Natural killer cell (primary cell): ENCODE measurements at places on chromosomes 3 and 15. TPM values are rescaled to one million over a fixed set of nuclear protein-coding genes. Genes with fewer than 3 reads are reported as not detected.

C3orf22 gene
- total RNA-seq: not detected

TGM4 gene
- not detected for total RNA-seq

TMEM115 gene
- 22.7 TPM for total RNA-seq

CTNNB1 gene
- total RNA-seq: 258 TPM

NANOGP8 gene
- not detected for total RNA-seq

SERINC4 gene
- not detected for total RNA-seq

DNA sequence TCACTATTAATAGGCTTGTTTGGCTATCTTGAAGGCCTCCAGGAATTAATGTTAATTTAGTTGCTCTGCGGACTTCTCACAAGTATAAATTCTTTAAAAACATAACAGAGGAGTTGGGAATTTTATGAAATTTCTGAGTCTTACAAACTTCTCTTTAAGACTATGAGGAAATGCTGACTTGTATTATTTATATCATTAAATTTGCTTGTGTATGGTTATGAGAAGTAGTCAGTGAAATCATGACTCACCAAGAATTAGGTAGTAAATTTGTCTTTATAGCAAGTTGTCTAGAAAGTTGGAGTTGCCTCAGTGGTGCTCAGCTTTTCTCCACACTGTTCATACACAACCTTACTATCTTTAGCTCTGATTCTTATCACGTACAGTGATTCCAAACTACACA, 26.5 kb downstream of the PHLDB2 start:
- H3K4me3 ChIP-seq: no peak overlapping the region
- peaks cover 3% of the 10 kb centered on the region for H3K4me1 ChIP-seq
- no peaks in the 10 kb centered on the region for H3K27me3 ChIP-seq
- no peak for DNase-seq

GRCh38 chr15:53165988-53166683, 376.0 kb upstream of the ONECUT1 start:
- H3K27ac ChIP-seq: no peak overlapping the region
- H3K27me3 ChIP-seq: no peaks in the 10 kb centered on the region
- H3K4me1 ChIP-seq: no peaks in the 10 kb centered on the region

- H3K36me3 ChIP-seq: no peaks in the 10 kb centered on the region
- DNase-seq: no peak
- no peak overlapping the region for H3K4me3 ChIP-seq
- no peaks in the 10 kb centered on the region for H3K4me1 ChIP-seq
Measured at GRCh38 chr3:42706721-42707619, 4.4 kb upstream of the HHATL start.

DNA sequence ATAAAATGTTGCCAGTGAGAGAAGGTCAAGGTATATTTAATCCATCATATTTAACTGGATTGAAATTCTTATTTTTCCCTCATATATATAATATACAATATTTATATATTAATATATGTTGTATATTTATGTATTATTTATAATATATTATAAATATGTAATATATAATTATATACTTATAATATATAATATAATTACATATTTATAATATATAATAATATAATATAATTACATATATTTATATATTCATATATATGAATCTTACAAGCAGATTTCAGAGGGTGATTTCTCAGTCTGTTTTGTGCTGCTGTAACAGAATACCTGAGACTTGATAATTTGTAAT, 52.7 kb upstream of the TLE3 start:
- H3K27me3 ChIP-seq: peaks cover 3% of the 10 kb centered on the region
- no peak overlapping the region for H3K27ac ChIP-seq
- DNase-seq: no peak

- no peak overlapping the region for H3K27ac ChIP-seq
- no peaks in the 10 kb centered on the region for H3K36me3 ChIP-seq
- no peak overlapping the region for H3K4me3 ChIP-seq
- H3K27me3 ChIP-seq: no peaks in the 10 kb centered on the region
Measured at GRCh38 chr15:29747837-29748417, 74.3 kb downstream of the TJP1 start.

DNA sequence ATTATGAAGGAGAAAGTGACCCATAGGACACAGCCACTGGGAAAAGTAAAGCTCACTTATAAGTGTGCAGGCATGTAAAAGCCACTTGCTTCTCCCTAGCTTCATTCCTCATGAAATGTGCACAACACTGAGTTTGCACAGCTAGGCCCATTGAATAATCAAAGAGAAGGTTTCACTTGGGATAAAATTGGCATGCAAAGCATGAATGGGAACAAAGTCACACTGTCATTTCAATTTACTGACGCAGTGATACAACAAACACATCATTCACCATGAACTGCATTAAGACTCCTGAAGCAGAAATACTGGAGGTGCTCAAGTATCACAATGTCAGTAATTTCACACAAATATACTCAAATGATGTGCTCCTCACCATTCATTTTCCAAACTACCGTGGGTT, 61.1 kb downstream of the KCNMB2 start:
- no peaks in the 10 kb centered on the region for H3K4me1 ChIP-seq
- no peaks in the 10 kb centered on the region for H3K27me3 ChIP-seq
- no peak overlapping the region for H3K27ac ChIP-seq
- H3K4me3 ChIP-seq: no peak overlapping the region
- no peaks in the 10 kb centered on the region for H3K36me3 ChIP-seq

DNA sequence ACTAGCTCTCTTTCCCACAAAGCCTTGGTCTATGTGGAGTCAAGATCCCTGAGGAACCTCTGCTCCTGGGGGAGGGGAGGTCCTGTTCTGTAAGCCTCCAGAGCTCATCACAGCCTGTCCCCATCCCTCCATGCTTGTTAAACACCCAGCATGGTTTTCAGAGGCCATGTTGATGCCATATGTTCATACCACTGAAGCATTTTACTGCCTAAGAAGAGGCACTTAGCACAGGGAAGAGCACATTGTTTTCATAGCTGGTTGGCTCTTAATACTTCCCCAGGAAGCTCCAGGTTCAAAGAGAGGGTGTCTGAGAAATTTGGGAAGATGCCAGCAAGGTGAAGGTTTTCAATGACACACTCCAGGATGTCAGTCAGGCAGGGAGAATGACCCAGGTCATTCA, 25.6 kb downstream of the CPNE4 start:
- no peaks in the 10 kb centered on the region for H3K4me1 ChIP-seq
- H3K36me3 ChIP-seq: no peaks in the 10 kb centered on the region
- no peak for DNase-seq
- H3K27me3 ChIP-seq: no peaks in the 10 kb centered on the region
- no peak overlapping the region for H3K27ac ChIP-seq

DNA sequence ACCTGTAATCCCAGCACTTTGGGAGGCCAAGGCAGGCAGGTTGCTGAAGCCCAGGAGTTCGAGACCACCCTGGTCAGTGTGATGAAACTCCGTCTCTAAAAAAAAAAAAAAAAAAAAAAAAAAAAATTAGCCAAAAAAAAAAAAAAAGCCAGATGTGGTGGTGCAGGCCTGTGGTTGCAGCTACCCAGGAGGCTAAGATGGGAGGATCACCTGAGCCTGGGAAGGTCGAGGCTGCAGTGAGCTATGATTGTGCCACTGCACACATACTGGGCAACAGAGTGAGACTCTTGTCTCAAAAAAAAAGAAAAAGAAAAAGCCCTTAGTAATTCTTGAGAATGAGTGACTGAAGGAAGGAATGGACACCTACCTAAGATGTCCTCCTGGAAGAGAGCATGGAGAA, 105.1 kb downstream of the VGLL4 start:
- DNase-seq: no peak
- H3K36me3 ChIP-seq: no peaks in the 10 kb centered on the region
- H3K4me3 ChIP-seq: no peak overlapping the region
- H3K27me3 ChIP-seq: no peaks in the 10 kb centered on the region
- H3K27ac ChIP-seq: no peak overlapping the region
- H3K4me1 ChIP-seq: no peaks in the 10 kb centered on the region

GRCh38 chr3:61724183-61724582, 162.8 kb downstream of the PTPRG start:
- no peak overlapping the region for H3K27ac ChIP-seq
- H3K27me3 ChIP-seq: no peaks in the 10 kb centered on the region
- H3K4me3 ChIP-seq: no peak overlapping the region
- DNase-seq: no peak

- H3K4me3 ChIP-seq: no peak overlapping the region
- H3K27me3 ChIP-seq: no peaks in the 10 kb centered on the region
- no peak for DNase-seq
- H3K36me3 ChIP-seq: no peaks in the 10 kb centered on the region
- peaks cover 4% of the 10 kb centered on the region for H3K4me1 ChIP-seq
Measured at GRCh38 chr3:113985541-113985940, 37.7 kb downstream of the ZDHHC23 start.

GRCh38 chr3:23041918-23042696, 161.0 kb upstream of the UBE2E2 start:
- H3K4me3 ChIP-seq: no peak overlapping the region
- no peak overlapping the region for H3K27ac ChIP-seq
- no peaks in the 10 kb centered on the region for H3K4me1 ChIP-seq

GRCh38 chr15:42220216-42220615, 12.1 kb upstream of the VPS39 start:
- peaks cover 64% of the 10 kb centered on the region for H3K36me3 ChIP-seq
- no peak for DNase-seq
- no peaks in the 10 kb centered on the region for H3K27me3 ChIP-seq
- H3K4me3 ChIP-seq: no peak overlapping the region
- no peaks in the 10 kb centered on the region for H3K4me1 ChIP-seq

DNA sequence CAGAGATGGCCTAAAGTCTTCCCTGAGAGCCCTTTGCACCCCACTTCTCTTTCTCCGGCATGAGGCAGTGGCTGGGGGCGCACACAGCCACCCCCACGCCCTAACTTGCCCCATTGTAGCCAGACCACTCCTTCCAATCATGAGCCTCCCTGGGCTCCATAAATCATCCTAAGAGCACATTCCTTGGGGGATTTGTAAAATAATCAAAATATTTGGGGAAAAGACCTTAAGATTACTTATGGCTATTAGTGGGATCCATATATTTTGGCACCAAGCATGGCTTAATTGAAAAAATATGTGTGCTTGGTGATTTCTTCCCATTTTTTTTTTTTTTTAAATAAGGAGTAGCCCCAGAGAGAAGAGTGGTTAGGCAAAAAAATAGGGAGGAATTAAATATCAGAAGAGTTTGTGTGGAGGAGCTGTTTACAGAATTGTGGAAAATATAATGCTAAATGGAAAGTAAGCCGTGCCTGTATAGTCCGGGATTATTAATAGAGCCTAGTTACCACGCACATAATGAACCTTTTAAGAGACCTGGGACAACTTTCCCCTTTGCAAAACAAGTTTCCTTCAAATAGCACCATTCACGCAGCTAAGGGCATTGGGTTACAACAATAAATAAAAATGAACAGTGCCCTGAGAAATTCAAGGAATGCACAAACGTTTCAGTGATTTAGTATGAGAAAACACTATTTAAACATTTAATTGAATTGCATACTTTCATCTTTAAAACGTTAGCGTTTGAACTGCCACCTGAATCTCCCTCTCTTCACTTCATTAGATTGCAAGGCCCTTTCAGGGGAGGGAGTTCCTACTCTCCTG, 46.1 kb downstream of the SMAD6 start:
- H3K36me3 ChIP-seq: no peaks in the 10 kb centered on the region
- H3K4me3 ChIP-seq: no peak overlapping the region
- DNase-seq: no peak
- no peak overlapping the region for H3K27ac ChIP-seq
- no peaks in the 10 kb centered on the region for H3K4me1 ChIP-seq
- H3K27me3 ChIP-seq: no peaks in the 10 kb centered on the region
